ENCODE measurements at places on chromosomes 1 and 21.

- DNase-seq, result peak; percentile 28
Observed at GRCh38 chr1:46043458-46044017, 88.9 kb downstream of the PIK3R3 start.

- DNase-seq, result no peak
Observed at GRCh38 chr21:37876561-37876960, 39.7 kb downstream of the KCNJ6 start.

GRCh38 chr1:52264530-52265115 is 101.4 kb downstream of the CC2D1B start:
- no peak for DNase-seq

- no peak for DNase-seq
Observed at GRCh38 chr1:167776151-167776550, 54.4 kb downstream of the MPZL1 start.
